H9 (cell line): ENCODE measurements at places on chromosomes 3 and 15. TPM values are rescaled to one million over a fixed set of nuclear protein-coding genes. Genes with fewer than 3 reads are reported as not detected.

DNA sequence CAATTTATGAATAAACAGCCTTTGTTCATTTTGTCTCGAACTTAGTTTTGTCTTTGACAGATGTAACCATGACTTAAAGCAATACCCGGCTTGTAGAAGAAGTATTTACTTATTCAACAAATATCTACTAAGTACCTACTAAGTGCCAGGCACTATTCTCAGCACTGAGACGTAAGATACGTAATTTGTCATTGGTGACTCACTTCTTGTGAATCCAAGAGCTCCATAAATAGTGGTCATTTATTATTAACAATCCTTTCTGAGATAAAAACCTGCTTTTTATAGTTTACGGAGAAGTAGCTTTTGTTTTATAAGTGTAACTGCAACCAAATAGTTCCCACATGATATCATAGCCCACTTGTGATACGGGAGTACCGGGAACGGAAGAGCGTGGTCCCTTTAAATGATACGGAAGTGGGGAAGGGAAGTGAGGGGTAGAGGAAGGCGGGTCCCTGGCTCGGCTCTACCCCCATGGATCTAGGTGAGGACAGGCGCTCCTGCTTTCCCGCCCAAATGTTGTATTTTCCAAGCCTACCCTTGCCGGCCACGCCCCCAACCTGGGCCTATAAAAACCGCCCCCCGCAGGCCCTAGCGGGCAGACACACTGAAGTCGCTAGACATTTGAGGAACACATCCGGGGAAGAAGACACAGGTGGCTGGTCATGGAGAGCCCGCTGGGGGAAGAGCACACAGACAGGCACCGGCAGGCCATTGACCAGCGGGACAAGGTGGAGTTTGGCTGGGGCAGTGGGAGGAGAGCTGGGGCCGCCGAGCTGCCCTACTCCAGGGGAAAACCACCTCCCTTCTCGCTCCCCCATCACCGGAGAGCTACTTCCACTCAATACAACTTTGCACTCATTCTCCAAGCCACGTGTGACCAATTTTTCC, at the start of gene SAMMSON:
SAMMSON (plus strand) TSS at position 594 of the 888 bp plus-strand sequence.
- peaks cover 3% of the 10 kb centered on the region; the same call in 1 of the 2 replicates for H3K4me1 ChIP-seq
- no peaks in the 10 kb centered on the region for H3K27me3 ChIP-seq
- DNase-seq, result peak; percentile 65
- no peaks in the 10 kb centered on the region for H3K36me3 ChIP-seq
- H3K27ac ChIP-seq, result no peak within 1 kb of the TSS
- H3K4me3 ChIP-seq, result no peak within 1 kb of the TSS

LRRC28 gene
- total RNA-seq, result 15.0 and 17.6 TPM in 2 replicates

- H3K4me3 ChIP-seq, result no peak overlapping the region
- DNase-seq, result no peak
- no peaks in the 10 kb centered on the region for H3K4me1 ChIP-seq
- peaks cover 2% of the 10 kb centered on the region for H3K36me3 ChIP-seq
- H3K27ac ChIP-seq, result no peak overlapping the region
- no peaks in the 10 kb centered on the region for H3K27me3 ChIP-seq
Observed at GRCh38 chr3:24201301-24201700, 256.2 kb downstream of the NR1D2 start.

GRCh38 chr3:54999811-55000210, 72.0 kb upstream of the LRTM1 start:
- peaks cover 12% of the 10 kb centered on the region for H3K4me1 ChIP-seq
- DNase-seq, result no peak

DNA sequence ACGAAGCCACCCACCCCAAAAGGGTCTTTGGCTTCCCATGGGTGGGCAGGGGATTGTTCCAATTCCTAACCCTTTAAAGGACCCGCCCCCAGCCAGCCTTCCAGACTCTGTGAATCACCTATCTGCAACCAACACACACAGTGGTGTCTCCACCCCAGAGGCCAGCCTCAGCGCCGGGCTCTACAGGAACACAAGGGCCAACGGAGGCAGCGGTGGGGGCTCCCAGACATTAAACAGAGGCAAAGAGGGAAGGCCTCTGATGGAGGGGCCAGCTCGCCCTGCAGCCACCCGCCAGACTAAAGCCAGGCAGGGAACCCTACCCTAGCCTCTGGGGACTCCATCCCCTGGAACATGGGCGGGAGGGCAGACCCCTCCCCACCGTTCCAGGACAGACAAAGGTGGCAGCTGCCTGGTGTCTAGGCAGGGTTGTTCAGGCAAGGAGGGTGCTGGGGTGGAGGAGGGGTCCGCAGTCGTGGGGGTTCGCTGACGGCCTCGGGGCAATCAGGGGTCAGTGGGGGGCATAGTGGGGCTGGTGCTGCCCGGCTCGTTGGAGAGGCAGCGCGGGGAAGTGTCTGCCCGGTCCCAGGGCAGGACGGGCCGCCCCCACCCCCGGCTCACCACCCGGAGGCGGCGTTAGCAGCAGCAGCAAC, 448 bp downstream of the SHISA5 start:
- peaks cover 4% of the 10 kb centered on the region; the same call in 1 of the 2 replicates for H3K4me1 ChIP-seq
- peak overlapping the region; percentile 80 for H3K4me3 ChIP-seq
- H3K27me3 ChIP-seq, result no peaks in the 10 kb centered on the region

DNA sequence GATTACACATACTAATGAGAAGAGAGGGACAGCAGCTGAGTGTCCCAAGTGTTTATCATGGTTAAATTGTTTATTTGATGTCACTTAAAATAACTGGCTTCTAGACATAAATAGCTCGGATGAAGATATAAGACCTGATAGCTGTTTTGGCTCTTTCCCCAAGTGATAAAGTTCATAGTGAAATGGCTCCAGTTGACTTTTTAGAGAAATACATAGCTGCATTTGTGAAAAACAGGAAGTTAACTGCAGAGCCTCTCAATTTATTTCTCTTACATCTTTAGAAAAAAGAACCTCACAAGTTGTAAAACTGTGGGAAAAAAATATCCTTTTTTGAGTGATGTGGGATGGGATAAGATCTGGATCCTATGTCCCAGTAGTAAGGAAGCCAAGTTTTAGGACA, 332.9 kb upstream of the RASGRP1 start:
- H3K27me3 ChIP-seq, result no peaks in the 10 kb centered on the region
- no peaks in the 10 kb centered on the region; the same call in 1 of the 2 replicates for H3K4me1 ChIP-seq
- no peaks in the 10 kb centered on the region for H3K36me3 ChIP-seq
- no peak overlapping the region for H3K27ac ChIP-seq
- no peak overlapping the region for H3K4me3 ChIP-seq

GRCh38 chr3:119601154-119601553, 3.5 kb downstream of the PLA1A start:
- no peak for DNase-seq
- no peak overlapping the region for H3K4me3 ChIP-seq
- H3K36me3 ChIP-seq, result no peaks in the 10 kb centered on the region
- no peak overlapping the region for H3K27ac ChIP-seq
- no peaks in the 10 kb centered on the region; the same call in 1 of the 2 replicates for H3K4me1 ChIP-seq

USP50 gene
- not detected in 2 replicates for total RNA-seq

- H3K4me3 ChIP-seq, result no peak overlapping the region
- no peak for DNase-seq
- no peaks in the 10 kb centered on the region for H3K36me3 ChIP-seq
- no peaks in the 10 kb centered on the region for H3K27me3 ChIP-seq
- H3K27ac ChIP-seq, result no peak overlapping the region
Observed at GRCh38 chr15:91939403-91939831, 85.9 kb downstream of the SLCO3A1 start.

GRCh38 chr15:83714939-83715628, 61.2 kb downstream of the ADAMTSL3 start:
- no peak for DNase-seq
- no peaks in the 10 kb centered on the region; the same call in 1 of the 2 replicates for H3K4me1 ChIP-seq
- H3K27ac ChIP-seq, result no peak overlapping the region
- H3K36me3 ChIP-seq, result no peaks in the 10 kb centered on the region
- no peak overlapping the region for H3K4me3 ChIP-seq
- H3K27me3 ChIP-seq, result no peaks in the 10 kb centered on the region

GRCh38 chr15:68208136-68208535, 3.0 kb upstream of the CALML4 start:
- H3K4me3 ChIP-seq, result no peak overlapping the region; the same call in 2 of the 3 replicates
- H3K27me3 ChIP-seq, result no peaks in the 10 kb centered on the region
- peaks cover 11% of the 10 kb centered on the region for H3K4me1 ChIP-seq
- H3K27ac ChIP-seq, result no peak overlapping the region

DNA sequence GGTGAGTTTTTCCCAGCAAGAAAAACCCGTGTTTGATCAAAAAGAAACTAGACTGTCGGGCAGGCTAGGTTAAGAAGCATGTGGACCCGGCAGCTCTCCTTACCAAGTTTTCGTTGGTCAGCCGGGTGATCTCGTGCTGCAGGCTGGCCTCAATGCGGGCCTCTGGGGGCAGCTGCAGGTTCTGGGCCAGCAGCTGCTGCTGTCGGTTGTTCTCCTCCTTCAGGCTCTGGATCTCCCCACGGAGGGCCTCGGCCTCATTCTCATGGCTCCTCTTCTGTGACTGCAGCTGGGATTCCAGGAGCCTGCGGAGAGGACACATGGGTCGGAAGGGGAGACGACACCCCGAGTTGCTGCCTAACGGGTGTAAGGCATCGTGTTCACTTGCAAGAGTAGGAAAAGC, 44.5 kb upstream of the MYO5C start:
- no peak overlapping the region for H3K4me3 ChIP-seq
- no peak overlapping the region for H3K27ac ChIP-seq
- DNase-seq, result peak; percentile 46
- 0 out of 2 replicates have a peak, but pooled peaks cover 6% of the 10 kb centered on the region for H3K36me3 ChIP-seq
- no peaks in the 10 kb centered on the region; the same call in 1 of the 2 replicates for H3K4me1 ChIP-seq
- no peaks in the 10 kb centered on the region for H3K27me3 ChIP-seq

- no peaks in the 10 kb centered on the region for H3K27me3 ChIP-seq
- H3K27ac ChIP-seq, result no peak overlapping the region
- no peak for DNase-seq
- H3K4me3 ChIP-seq, result no peak overlapping the region
Observed at GRCh38 chr3:113111011-113111707, 100.2 kb upstream of the BOC start.

GRCh38 chr3:76016111-76016510, 230.8 kb upstream of the ZNF717 start:
- no peak overlapping the region for H3K4me3 ChIP-seq
- no peaks in the 10 kb centered on the region for H3K27me3 ChIP-seq
- no peak overlapping the region for H3K27ac ChIP-seq
- 0 out of 2 replicates have a peak, but pooled peaks cover 2% of the 10 kb centered on the region for H3K4me1 ChIP-seq
- H3K36me3 ChIP-seq, result no peaks in the 10 kb centered on the region; the same call in 2 of the 3 replicates

HRG gene
- total RNA-seq, result not detected in 2 replicates

DNA sequence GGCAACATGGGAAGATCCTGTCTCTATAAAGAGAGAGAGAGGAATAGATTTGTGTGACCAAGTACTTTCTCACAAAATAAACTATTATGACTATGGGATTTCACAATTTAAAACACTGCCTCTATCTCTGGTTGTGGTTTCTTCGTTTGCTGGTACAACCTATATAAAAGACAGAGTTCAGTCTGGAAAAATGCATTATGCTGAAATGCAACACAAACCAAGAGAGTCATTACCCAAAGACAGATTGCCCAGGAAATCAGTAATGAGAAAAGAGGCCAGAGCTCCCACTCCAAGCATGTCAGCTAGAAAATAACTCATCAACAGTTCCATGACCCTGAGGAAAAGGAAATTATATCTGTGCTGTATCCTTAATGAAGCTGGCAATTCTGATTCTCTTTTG, 23.2 kb downstream of the GPR176 start:
- no peak overlapping the region for H3K4me3 ChIP-seq
- H3K4me1 ChIP-seq, result peaks cover 14% of the 10 kb centered on the region

- DNase-seq, result no peak
- H3K27ac ChIP-seq, result no peak overlapping the region
- no peak overlapping the region for H3K4me3 ChIP-seq
- H3K4me1 ChIP-seq, result no peaks in the 10 kb centered on the region
- no peaks in the 10 kb centered on the region for H3K27me3 ChIP-seq
- no peaks in the 10 kb centered on the region for H3K36me3 ChIP-seq
Observed at GRCh38 chr3:179819379-179819778, 166.5 kb downstream of the USP13 start.

DNA sequence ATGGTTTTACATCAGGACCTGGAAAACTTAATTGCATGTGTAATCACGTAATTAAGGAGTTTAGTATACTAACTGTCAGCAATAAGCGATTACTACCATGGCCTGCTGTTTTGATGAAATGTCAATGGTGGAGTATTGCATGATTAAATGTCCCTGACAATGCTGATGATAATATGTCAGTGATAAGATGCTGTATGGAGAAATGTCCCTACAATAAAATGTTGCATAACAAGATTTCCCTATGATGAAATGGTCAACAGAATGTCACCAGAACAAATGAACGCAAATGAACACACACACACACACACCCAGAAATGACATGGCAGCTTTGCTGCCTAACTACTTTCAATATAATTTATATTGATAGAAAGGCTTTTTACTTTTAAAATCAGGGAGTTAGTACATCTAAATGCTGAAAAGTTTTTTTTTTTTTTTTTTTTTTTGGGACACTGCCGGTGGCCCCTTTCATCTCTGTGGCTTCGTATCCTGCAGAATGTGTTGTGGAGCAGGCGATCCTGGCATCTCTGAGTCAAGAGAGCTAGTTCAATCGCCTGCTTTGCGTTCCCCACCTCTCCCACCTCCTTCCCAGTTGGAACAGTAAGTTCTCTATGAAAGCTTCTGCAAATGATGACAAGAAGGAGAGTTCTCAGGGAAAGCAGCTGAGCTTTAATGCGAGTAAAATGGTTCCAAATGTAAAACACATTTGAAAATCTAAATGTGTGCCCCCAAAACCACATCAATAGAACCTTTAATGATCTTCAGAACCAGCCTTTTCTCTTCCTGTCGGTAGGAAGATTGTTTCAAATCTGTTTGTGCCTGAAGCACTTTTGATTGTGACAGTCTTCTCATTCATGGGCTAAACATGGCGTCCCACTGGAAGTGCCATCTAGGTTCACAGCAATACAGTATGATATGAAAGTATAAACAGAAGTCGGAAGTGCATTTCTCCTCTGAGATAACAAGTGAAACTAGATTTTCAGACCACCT, 170.1 kb upstream of the GBE1 start:
- H3K4me1 ChIP-seq, result no peaks in the 10 kb centered on the region
- no peak overlapping the region for H3K27ac ChIP-seq
- no peak for DNase-seq
- H3K27me3 ChIP-seq, result no peaks in the 10 kb centered on the region
- no peaks in the 10 kb centered on the region for H3K36me3 ChIP-seq

FRMD5 gene
- total RNA-seq, result 3.8 and 3.9 TPM in 2 replicates
